ENCODE measurements at places on chromosomes 5 and 9.

DNA sequence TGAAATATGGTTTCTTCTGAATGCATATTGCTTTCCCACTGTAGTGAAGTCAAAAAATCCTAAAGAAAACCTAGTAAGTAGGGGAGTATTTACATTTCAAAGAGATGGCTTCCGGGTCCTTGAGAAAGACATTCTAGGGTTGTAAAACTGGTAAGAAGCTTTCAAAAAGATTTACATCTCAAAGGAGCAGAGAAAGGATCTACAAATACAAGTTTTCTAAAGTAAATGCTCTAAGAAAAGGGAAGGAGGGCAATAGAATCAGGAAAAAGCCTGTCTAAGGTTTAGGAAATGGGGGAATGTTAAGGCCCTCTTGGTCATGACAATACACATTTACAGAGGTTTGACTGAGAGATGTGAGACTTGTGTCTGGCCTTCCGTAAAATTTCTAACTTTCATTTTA lies 16.7 kb upstream of the TRPC7 start:
- no peak for DNase-seq

DNA sequence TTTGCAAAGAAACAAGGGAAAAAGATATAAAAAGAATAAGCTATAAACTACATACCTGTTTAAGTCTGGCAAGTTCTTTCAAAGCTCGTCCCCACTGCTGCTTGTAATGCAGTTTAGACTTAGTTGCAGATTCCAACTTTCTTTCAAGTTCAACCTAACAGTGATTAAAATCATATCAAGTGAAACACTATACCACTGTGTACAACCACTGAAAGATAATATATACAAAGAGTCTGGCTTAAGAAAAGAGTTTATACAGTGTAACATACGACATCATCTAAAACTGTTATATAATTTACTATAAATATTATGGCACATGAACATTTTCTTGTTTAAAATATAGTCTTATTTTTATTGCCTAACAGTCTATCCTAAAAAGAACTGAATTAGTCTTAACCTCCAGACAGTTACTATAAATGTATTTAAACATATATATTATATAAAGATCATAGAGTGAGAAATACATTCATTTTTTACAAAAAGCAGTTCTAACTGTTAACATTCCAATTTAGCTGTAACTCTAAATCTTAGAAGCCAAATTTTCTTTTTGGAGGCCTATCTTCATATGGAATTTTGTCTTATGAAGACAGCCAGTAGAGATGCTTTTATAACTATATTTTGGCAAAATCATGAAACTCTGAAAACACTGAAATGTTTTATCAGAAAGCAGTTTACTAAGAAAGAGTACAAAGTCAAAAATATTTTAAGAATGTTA lies 58.6 kb downstream of the CEP120 start:
- DNase-seq, result no peak

DNA sequence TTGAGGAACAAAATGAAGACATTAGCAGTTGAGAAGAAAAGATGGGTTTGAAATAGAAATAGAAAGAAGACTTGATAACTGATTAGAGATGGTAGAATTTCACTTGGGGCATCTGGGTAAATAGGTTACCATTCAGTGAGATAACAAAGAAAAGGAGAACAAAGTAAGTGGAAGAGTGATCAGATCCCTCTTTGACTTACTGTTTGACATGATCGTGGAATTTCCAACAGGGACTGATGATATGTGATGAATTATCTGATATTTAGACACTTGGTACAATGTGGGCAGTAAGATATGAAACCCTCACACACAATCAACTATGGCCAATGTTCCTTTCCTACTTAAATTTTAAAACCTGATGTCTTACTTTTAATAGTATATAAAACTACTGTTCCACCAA lies 70.1 kb upstream of the STARD4 start:
- no peak for DNase-seq

- DNase-seq, result no peak
Observed at GRCh38 chr9:137056739-137057415, 3.0 kb upstream of the ENTPD2 start.

- DNase-seq, result no peak
Observed at GRCh38 chr5:17444496-17444895, 53.5 kb upstream of the TAF11L2 start.

GRCh38 chr9:115035841-115036612 lies 81.9 kb downstream of the TNC start:
- peak; percentile 52 for DNase-seq

DNA sequence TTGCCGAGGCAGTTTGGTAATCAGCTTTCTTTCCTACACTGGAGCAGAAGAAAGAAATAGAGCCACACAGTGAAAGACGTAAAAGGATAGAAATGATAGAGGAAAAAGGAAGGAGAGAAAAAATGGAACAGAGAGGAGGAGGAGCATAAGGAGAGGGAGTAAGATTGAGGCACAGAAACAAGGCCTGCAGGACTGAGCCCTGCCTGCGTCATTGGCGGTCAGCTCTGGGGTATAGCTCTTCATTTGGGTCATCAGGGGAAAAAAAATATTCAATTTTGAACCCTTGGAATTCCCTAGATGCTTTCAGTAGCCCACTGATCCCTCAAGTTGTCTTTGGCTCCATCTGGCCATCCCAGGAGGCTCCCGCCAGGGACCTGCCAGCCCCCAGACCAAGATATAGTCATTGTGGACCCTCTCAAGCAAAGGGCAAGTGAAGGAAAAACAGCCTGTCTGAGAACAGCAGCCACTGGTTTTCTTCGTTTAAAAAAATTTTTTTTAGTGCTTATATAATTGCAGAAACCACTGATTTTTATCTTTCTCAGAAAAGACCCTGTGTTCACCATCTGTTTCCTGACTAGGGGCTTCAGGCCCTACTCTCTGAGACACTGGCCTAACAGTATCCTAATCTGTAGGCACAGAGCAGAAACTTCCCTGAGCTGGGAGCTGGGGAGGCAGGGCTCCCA lies 31.3 kb upstream of the MATR3 start:
- no peak for DNase-seq

DNA sequence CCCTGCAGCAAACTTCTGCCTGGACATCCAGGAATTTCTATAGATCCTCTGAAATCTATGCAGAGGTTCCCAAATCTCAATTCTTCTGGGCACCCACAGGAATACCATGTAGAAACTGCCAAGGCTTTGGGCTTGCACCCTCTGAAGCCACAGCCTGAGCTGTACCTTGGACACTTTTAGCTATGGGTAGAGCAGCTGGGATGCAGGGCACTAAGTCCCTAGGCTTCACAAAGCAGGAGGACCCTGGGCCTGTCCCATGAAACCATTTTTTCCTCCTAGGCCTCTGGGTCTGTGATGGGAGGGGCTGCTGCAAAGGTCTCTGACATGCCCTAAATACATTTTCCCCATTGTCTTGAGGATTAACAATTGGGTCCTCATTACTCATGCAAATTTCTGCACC lies 12.3 kb downstream of the SPATA31D3 start:
- DNase-seq, result no peak

- no peak for DNase-seq
Observed at GRCh38 chr5:31811210-31811609, 172.3 kb downstream of the PDZD2 start.

DNA sequence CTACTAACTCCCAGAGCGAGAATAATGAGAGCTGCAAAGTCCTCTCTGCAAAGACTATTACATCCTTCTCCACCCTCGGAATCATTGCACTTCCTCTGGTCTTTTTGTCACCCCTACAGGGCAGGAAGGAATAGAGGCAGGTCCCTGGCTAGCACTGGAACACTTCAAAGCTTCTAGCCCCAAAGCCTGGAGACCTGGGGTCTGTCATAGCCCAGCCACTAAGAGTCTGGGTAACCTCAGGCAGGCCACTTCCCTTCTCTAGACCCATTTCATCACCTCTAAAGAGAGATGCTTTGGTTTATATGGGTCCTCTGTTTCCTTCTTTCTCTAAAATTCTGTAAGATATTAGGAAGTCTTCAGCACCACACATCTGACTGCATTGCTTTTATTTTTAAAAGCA lies 6.7 kb downstream of the ADRB2 start:
- DNase-seq, result no peak

DNA sequence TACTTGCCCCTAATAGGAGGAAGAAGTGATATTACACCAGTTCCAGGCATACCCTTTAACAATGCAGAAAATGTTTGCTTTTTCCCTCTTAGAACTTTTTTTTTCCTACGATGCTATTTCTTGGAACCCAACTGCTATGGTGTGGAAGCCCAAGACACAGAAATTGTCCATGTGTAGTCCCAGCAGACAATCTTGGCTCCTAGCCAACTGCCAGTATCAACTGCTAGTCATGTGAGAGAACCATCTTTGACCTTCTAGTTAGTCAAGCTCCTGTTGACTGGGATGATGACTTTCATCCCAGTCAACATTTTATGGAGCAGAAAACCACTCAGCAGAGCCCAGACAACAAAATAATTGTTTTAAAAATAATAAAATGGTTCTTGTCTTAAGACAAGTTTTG lies 532.4 kb downstream of the TLR4 start:
- DNase-seq, result no peak

GRCh38 chr9:89433826-89434225 lies 64.1 kb downstream of the SEMA4D start:
- DNase-seq, result no peak

- no peak for DNase-seq
Observed at GRCh38 chr5:117615226-117615625, 1040.6 kb upstream of the SEMA6A start.

DNA sequence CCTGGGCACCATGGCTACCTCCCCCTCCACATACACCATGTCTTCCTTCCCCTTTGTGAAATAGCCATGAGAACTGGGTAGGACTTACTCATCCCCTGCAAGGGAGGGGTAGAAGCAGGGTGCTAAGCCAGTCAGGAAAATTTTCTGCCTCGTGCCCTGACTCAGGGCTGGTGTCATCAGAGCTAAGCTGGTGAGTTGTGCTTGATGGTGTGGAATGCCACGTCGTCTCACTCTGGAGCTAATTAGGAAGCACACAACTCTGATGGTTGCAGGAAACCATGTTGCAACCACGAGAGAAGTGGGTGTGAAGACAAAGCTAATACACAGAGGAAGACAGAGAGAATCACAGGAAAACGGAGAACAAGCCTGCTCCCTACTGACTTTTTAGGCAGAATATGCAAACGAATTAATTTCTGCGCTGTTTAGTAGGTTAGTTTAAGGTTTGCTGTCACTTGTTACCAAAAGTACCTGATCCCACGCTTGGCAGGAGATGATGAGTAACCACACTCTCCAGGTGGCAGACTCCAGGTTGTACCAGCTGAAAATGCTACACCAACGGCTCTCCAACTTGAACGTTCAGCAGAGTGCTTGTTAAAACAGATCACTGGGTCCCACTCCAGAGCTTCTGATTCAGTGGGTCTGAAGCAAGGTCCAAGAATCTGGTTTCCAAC lies 54.5 kb downstream of the STK10 start:
- no peak for DNase-seq

- no peak for DNase-seq
Observed at GRCh38 chr5:179271428-179271734, 73.9 kb downstream of the ADAMTS2 start.

- no peak for DNase-seq
Observed at GRCh38 chr5:11588803-11589202, 315.4 kb downstream of the CTNND2 start.

DNA sequence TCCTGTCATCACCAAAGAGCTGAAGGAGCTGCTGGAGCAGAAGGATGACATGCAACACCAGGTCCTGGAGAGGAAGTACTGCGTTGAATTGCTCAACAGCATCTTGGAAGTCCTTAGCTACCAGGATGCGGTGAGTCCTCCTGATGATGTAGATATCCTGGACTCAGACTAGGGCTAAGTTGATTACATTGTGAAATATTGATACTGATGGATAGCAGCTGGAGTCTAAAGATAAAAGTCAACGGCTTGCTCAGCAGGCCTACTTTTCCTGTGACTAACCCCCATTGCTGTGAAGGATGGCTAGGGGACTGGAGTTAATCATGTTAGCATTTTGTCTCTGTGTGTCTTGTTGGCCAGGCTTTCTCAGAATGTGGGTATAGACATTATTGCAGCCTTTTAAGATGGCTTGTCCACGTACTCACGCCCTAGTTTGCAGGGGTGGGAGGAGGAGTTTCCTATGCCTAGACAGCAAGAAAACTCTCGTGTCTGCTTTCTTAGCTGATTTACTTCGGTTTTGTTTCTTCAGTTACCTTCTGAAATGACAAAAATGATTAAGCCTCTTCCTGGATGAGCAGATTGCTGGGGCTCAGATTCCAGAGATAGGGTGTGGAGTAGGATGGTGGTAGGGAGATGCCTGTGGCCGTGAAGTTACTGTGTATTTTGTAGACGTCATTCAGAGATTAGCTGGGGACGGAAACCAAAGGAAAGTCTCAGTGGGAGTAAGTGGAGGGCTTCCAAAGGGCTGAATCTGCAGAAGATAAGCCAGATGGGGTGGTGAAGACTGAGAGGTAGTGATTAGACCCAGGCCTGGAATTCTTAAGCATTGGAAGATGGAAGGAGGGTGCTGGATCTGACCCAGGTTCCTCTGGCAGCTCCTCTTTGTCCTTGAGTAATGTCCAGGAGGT lies 166.3 kb downstream of the DOCK2 start:
- DNase-seq, result no peak

DNA sequence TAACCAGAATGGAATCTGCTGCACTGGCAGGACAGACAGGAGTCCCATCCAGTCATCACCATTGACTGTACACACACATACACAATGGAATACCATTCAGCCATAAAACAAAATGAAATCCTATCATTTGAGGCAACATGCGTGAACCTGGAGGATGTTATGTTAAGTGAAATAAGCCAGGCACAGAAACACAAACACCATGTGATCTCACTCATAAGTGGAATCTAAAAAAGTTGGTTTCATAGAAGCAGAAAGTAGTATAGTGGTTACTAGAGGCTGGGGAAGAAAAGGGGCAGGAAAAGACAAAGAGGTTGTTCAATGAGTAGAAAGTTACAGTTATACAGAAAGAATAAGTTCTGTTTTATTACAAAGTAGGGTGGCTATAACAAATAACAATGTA lies 884.0 kb upstream of the ACO1 start:
- no peak for DNase-seq

DNA sequence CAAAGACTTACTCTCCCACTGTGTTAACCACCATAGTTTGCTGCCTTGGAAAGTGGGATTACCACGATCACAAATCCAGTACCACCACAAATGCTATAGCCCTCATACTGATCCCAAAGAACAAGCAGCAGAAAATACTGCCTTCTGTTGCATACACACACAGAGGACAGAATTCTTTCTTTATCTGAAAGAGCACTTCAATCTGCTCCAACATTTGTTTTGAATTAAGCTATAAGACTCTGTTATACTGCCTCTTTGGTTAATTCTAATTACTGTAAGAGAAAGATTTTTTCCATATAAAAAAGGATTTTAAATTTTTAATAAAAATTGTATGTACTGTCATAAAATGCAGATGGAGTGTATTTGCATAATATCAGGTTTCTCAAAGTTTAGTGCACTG lies 69.8 kb downstream of the YIPF5 start:
- no peak for DNase-seq

DNA sequence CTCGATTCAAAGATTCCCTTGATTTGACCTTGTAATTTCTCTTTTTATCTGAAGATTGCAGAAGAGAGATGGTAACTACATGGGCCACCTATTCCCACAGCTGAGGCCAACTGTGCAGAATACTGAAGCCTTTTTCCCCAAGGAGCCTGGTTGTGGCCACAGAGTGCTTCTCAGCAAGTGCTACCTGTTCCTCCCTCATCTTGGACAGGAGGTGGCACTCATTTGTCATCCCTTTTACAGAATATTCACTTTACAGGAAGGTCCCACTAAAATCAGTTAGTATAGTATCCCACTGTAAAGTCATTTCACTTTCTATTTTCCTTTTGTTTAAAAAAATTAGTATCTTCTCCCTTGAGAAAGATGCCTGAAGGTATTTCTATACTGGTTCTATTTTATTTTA lies 346.4 kb downstream of the ARL15 start:
- no peak for DNase-seq

Data from GM06990 (cell line).